GM23248 (cell line): ENCODE measurements at places on chromosomes 1 and 21.

DNA sequence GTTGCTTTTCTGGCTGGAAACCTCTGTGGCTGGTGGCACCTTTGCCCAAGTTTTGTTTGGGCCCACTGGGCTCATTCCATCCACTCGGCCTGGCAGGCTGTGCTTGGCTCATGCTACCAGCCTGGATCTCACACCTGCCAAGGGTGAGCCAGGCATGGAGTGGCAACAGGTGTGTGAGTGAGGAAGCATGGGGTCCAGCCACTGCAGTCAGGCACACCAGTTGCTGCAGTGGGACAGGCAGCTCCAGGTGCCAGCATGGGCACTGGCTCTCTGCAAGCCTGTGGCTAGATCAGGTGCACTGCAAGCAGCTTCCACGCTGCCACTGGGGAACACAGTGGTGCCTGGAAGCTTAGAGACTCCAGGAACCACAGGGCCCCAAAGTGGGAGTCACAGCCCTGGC is 57.0 kb downstream of the NUP210L start:
- no peak for DNase-seq

- no peak for DNase-seq
Measured at GRCh38 chr1:234570329-234571120, 39.5 kb downstream of the IRF2BP2 start.

DNA sequence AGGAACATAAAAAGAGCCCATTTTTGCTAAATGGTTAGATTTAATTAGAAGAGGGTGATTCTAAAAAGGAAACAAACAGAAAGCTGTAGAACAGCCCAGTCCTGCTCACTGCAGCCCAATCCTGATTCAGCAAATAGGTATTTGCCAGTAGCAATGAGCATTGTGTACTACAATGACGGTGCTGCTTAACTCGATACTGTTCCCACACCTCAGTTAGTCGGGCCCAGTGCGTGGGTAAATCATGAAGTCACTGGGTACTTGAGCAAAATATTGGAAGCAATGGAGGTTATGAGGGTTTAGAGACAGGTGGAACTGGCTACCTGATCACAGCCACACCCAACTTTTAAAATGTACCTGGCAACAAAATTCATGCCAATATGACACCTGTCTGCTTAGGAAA is 101.5 kb upstream of the ADGRL2 start:
- peak; percentile 85 for DNase-seq

GRCh38 chr1:1924386-1924785 is 5.3 kb upstream of the TMEM52 start:
- DNase-seq, result no peak

DNA sequence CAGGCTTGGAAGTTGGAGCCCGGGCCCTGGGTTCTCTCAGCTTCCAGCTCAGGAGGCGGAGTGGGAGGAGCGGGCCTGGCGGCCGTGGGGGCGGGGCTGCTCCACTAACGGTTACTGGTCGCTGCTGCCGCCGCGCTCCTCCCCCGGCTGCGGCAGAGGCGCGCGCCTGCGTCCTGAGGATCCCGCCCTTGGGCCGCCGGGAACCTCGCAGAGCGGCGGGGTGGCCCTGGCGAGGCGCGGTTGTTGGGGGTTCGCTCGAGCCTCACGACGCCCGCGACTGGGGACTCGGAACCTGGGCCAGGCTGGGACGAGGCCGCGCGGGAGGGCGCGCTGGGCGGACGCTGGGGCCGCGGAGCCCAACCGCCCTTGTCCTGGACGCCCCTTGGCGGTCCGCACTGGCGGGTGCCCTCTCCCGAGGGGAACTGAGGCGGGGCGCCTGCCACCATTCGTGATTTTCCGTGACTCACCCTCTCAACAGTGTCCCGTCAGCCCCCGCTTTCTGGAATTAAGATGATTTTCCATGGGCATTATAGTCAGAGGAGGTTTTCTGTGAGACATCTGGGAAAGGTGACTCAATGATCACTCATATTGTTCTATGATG is 34.1 kb downstream of the OR2G3 start:
- peak; percentile 28 for DNase-seq

- DNase-seq, result peak; percentile 71
Measured at GRCh38 chr21:32611471-32611997, 643 bp downstream of the CFAP298 start.
